Activated T-cell treated with anti-CD3 and anti-CD28 coated beads for 4 hours (primary cell): ENCODE measurements at places on chromosomes 1 and 21.

DNA sequence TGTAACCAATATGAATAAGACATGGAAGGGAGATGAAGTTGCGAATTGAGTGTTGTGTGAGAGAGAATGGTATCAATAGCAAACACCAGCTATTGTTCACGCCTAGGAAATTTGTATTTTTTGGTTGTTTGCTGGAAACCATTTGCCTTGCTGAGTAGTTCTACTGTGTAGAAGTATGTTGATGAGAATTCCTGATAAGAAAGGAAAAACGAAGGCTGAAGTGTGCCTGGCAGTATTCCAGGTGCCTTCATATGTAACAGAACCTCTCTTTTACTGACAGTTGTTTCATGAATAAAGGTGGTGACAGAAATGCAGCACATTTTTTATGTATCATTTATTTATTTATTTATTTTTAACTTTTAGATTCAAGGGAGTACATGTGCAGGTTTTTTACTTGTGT, 79.5 kb downstream of the SDCCAG8 start:
- no peak for DNase-seq

- DNase-seq, result no peak
Measured at GRCh38 chr1:2858676-2859075, 57.2 kb upstream of the TTC34 start.

DNA sequence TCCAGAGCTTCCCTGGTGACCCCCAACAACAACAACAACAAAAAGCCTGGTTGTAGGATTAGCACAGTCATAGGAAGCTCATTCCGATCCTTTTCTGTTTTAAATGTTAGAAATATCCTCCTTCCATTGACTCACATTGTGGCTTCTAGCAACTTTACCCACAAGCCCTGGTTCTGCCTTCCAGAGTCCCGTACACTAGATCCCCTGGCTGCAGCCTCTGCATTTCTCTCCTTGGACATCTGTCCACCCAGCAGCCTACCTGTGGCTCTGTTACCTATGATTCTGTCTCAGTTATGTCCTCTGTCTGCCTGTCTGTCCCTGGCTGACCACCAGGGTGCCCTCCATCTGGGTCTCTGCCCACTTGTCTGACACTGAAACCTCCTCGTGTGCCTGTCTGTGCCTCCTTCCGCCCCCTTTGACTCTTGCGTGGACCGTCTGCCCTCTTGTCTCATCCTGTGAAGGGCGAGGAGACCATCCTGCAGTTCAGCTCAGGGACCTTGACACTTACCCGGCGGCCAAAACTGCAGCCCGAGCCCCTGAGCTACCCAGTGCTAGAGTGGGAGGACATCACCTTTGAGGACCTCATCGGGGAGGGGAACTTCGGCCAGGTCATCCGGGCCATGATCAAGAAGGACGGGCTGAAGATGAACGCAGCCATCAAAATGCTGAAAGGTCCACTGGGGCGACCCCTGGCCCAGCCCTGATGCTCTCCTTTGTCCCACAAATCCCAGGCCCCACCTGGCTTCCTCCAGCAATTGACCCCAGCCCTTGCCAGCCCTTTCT, 16.1 kb downstream of the TIE1 start:
- no peak for DNase-seq

DNA sequence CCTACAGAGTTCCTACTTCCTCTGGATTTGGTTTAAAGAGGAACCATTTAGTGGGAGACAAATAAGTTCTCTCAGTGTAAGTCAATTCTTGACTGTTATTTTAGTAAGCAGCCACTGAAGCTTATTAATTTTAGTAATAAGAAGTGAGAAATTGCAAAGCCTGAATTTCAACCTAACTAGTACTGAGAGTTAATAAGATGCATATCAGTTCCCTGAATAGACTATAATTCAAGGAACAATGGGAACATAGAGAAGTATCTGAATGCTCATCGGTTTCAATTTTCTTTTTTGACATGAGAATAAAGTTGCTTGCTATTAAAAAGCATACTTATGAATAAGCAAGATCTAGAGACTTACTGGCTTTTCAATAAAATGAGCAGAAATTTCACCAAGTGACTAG, 8.0 kb upstream of the PPT1 start:
- DNase-seq, result no peak

DNA sequence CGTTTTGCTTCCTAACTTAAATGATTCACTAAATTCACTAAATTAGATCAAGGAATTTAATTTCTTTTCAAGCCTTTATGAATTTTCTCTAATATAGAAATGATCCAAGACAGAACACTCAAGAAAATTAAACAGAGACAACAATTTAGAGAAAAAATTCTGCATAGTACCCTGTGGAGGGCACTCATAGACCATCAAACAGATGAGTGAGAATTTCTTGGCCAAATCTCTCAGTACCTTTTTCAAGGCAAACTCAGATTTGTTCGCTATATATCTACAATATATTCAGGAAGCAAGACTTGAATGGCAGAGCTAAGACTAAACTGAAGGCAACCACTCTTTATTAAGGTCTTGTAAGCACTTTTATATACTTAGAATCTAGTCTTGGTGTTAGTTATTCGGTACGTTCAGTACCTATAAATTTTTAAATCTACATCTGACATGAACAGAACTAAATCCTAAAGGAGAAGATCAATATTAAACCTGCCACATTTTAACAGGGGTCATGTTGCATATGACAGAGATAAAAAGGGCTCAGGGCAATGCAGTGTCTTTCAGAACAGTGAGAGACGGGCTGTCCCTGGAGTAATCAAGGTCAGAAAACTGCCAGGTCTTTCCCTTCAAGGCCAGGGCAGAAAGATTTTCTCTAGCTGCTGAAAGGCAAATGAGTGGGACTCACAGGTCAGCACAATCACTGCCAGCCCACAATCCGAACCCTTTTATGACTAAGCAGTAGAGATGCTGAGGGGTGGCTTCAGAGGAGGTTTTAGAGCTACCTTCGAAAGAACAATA, 118.8 kb upstream of the TMPRSS15 start:
- DNase-seq, result no peak

DNA sequence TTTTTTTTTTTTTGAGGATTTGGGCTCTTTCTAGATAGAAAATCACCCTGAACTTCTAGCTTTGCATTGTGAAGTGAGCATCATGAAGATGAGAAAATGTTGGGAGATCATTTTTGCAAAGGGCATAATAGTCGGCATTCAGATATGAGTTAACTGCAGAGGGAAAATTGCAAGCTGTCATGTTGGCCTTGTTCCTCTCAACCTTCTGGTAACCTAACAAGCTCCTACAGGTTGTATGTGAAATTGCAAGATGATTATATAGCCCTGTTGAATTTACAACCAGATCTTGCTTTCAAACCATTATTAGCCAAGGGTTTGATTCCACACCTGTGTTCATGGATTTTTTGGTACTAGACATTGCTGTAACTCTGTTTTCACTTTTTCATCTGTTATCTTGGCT, 2.2 kb downstream of the ELOA start:
- DNase-seq, result no peak

- DNase-seq, result no peak
Measured at GRCh38 chr1:84582802-84583587, 8.8 kb upstream of the CTBS start.

DNA sequence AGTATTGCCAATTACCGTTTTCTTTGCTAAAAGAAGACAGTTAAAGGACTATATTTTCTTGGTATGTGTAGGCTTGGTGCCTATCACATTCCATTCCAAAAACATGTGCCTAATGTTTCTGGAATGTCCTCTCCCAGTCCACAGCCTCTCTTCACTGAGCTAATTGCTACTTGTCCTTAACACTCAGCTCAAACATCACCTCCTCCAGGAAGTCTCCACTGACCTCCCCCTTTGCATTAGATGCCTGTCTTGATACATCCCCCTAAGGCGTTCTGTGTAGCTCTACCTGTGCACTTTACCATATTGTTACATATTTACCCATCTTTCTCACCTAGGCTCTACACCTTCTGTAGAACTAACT, 195.6 kb upstream of the CAMK1G start:
- DNase-seq, result no peak

- DNase-seq, result no peak
Measured at GRCh38 chr1:94202241-94202640, 35.1 kb downstream of the ARHGAP29 start.

GRCh38 chr1:184892116-184892515, 82.2 kb downstream of the NIBAN1 start:
- DNase-seq, result no peak

GRCh38 chr1:147549526-147549925, 8.2 kb downstream of the BCL9 start:
- DNase-seq, result no peak

GRCh38 chr1:62998845-62999649, 215.1 kb downstream of the ATG4C start:
- no peak for DNase-seq

- no peak for DNase-seq
Measured at GRCh38 chr1:160177231-160177630, 13.1 kb upstream of the CASQ1 start.

DNA sequence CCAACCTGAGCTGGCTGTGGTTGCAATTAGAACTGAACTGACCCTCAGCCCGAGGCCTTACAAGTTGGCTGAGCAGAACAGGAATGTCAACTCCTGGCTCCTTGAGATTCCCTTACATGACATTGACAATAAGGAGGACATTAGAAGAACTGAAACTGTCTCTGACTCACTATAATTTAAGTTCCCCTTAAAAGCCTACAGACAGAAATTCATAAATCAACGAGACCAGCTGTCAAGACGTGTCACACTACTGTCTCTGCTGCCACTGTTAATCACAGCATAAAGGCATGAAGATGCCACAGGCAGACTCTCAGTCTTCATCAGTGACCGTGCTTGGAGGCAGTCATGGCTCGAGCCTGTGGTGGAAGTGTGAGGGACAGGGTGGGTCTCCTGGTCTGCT, 168.8 kb downstream of the GABPA start:
- DNase-seq, result no peak
